ENCODE measurements at places on chromosomes 4 and X.

- peak; percentile 47 for DNase-seq
These were observed 54.6 kb upstream of the TENM3 start for GRCh38 chr4:182188622-182189021.

DNA sequence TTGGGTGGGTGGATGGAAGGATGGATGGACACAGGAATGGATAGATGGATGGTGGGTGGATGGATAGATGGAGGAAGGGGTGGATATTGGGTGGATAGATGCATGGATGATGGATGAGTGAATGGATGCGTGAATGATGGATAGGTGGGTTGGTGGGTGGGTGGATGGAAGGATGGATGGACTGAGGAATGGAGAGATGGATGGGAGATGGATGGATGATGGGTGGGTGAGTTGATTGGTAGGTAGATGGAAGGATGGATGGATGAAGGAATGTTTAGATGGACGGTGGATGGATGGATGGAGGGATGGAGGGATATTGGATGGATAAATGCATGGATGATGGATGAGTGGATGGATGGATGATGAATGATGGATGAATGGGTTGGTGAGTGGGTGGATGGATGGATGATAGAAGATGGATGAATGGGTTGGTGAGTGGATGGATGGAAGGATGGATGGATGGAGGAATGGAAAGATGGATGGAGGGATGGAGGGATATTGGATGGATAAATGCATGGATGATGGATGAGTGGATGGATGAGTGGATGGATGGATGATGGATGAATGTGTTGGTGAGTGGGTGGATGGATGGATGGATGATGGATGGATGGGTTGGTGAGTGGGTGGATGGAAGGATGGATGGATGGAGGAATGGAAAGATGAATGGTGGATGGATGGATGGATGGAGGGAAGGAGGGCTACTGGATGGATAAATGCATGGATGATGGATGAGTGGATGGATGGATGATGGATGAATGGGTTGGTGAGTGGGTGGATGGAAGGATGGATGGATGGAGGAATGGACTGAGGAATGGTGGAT lies 50.4 kb upstream of the GRPEL1 start:
- no peak for DNase-seq

DNA sequence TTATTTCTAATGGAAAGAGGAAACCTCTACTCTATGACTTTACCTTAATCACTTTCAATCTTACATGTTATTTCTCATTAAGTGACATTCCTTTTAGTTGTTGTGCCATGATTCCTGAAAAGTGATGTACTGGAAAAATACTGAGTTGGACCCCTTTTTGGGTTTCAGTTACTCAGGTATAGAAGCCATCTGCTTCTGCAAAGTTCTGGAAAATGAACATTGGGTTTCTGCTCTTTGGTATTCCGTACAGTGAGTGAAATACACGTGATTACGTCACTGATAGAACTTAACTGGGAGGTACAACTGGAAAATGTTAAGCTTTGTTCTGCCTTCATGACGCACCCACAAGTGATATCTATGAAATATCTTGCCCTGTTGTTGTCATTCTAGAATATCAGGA lies 114.7 kb downstream of the MID1 start:
- DNase-seq, result no peak

DNA sequence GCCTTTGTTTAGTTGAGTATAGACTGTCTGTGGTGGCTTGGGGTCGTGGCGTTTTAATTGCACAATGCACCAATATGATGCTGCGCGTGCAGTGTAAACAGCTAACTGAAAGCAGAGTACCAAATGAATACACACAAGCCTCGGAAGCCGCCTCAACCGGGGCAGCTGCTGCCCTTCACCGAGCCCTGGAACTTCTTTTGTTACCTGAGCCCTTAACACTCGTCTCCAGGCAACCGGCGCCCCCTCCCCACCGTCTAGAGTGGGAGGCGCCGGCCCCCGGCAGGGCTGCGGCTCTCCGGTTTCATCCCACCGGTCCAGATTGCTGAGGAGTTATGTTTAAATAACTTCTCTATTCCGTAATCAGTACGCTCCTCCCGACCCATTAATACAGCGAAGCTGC lies 173.2 kb upstream of the TBL1X start:
- DNase-seq, result no peak

DNA sequence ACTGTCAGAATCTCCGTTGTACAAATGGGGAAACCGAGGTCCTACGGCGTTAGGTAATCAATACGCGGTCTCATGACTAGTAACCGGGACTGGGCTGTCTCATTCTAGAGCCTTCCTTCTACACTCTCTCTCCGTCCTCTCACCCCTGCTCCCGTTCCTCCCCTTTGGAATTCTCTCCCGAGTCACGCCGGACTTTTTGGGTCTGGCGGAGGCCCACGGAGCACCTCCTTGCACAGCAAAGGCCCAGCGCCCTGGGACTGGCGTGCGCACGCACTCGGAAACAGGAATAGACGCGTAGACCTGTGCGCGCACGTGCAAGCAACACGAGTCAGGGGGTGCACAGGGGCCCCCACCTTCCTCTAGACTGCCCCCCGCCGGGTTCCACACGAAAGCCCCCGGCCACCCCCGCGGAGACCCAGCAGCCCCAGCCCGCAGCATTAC lies 361 bp downstream of the QDPR start:
- peak; percentile 78 for DNase-seq

GRCh38 chr4:73902817-73903547 lies 33.8 kb downstream of the CXCL1 start:
- no peak for DNase-seq

DNA sequence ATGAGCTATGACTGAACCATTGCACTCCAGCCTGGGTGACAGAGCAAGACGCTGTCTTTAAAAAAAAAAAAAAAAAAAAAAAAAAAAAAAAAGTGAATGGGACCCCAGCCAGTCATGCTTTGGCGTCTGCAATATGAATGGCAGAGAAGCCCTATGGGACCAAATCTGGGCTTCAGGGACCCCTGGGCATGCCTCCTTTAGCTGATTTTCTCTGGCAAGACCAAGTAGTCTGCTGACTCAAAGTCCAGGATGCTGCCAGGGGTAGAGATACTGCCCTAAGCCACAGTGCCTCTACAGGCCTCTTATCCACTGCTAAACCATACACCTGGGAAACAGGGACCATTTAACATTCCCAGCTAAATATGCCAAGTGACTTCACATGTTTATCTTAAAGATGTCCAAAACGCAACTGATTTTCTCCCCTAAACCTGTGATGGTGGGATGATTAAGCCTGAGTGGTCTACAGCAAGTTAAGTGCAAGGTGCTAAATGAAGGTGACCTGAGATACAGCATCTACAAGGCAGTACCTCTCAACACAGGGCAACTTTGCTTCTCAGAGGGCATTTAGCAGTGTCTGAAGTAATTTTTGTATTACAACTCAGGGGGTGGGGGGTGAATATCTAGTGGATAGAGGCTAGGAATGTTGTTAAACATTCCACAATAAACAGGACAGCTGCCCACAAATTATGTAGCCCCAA lies 5.8 kb downstream of the RPS4X start:
- peak; percentile 37 for DNase-seq

DNA sequence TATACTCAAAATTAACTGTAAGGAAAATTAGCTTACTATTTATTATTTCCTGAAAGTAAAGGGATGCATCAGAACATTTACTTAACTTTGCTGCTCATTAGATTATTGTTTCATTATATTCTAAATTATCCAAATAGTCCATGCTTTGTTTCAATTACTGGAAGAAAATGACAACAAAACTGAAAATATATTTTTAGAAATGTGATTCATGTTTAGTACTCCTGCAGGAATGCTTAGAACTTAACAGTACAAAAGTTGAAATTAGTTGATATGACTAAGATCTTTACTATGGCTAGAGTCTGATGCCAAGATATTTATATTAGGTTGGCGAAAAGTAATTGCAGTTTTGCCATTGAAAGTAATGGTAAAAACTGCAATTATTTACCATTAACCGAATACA lies 660.5 kb upstream of the PABPC4L start:
- DNase-seq, result no peak

DNA sequence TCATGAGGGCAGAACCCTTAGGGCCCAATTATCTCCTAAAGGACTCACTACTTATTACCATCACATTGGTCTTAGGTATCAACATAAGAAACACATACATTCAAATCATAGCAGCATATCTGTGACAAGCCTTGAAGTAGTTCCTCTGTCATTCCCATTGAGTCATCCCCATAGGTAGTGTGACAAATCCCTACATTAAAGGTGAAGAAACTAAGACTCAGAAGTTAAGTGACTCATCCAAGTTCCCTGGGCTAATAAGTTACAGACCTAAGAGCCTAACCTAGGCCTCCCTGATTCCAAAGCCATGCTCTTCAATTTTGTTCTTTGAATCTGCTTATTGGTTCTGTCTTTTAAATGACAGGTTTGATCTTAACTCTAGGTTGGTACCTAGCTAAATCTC lies 58.2 kb downstream of the CD38 start:
- DNase-seq, result peak; percentile 7

DNA sequence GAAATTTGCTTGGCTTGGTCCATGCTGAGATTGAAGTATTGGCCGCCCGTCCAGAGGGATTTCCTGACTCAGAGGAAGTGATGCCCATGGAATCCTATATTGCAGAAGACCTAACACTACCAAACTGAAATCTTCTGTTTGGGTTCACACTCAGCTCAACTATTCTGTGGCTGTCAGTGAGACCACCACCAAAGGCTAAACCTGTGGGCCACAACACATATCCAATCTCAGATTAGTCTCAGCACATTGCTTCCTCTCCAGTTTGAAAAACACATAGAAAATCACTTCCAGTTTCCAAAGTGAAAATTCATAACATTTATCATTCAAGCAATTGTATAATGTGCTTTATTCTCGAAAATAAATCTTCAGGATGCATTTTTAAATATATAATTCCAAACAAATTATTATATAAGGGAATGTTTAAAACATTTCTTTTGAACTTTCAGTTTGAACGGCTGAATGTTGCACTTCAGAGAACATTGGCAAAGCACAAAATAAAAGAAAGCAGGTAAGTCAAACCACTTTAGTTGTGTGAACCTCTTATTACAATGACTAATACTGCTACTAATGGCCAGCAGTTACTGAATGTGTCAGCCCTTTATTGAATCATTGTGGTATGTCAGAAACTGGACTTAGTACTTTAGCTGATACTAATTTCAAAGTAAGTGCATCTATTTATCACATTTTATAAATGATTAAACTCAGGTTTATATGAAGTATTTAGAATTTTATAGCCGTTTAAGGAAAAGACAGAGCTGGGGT lies 37.0 kb downstream of the GUCY1A1 start:
- peak; percentile 38 for DNase-seq

- DNase-seq, result no peak
These were observed 549.1 kb upstream of the EPHA5 start for GRCh38 chr4:66219401-66219800.

GRCh38 chrX:145825896-145826295 lies 8.3 kb downstream of the SLITRK2 start:
- DNase-seq, result peak; percentile 27

DNA sequence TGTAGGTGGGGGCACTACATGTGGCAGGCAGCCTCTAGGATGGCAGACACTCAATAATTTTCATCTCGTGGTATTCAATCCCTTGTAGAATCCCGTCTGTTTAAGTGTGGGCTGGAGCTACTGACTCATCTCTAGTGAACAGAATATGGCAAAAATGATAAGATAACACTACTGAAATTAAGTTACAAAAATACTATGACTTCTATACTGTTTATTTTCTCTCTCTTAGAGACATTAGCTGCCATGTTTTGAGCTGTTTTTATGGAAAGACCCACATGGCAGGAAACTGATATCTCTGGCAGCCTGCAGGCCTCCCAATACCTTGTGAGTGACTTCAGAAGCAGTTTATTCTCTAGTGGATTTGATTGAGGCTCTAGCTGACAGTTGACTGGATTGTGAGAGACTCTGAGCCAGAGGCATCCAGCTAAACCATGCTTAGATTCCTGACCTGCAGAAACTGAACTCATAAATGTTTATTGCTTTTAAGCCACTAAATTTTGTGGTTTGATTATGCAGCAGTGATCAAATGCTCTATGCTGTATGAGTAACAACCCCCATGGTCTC lies 298.8 kb upstream of the CTSO start:
- DNase-seq, result peak; percentile 1

DNA sequence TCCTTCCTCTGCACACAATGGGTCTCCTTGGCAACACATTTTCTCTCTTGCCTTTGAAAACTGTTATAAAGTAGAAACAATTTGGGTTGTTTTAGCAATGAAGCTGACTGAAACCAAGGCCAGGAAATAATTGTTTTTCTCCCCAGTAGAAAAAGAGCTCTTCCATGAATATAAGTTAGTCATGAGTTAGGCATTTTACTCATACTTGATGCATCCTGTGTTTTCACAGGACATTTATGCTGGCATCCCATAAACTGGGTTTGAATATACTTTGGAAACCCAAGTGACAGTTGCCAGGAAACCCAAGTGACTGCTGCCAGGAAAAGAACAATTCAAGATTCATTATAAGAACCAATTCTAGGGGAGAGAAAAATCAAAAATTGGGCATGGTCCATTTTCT lies 128.6 kb upstream of the NPY2R start:
- DNase-seq, result no peak

- DNase-seq, result no peak
These were observed 48.8 kb downstream of the SPOCK3 start for GRCh38 chr4:167185465-167185864.

- peak; percentile 66 for DNase-seq
These were observed 124.2 kb downstream of the NFKB1 start for GRCh38 chr4:102625232-102625930.

- no peak for DNase-seq
These were observed 997.1 kb downstream of the RAB28 start for GRCh38 chr4:12487000-12487399.

DNA sequence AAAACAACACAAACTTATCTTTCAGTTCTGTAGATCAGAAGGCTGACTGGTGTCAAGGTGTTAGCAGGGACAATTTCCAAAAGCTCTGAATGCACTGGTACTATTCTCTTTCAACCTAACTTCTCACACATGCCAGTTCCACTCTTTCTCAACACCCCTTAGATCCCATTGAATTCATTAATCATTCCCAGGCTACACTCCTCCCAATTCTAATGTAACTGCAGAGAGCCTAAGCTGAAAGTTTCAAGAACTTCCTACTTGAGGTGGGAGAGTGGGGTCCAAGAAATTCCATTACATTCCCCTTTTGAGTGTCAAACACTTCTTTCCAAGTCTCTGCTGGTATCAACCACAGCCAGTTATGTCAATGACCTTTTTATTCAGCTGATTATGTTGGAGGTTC lies 142.0 kb downstream of the ADAMTS3 start:
- DNase-seq, result no peak

GRCh38 chr4:138010639-138011038 lies 231.5 kb downstream of the SLC7A11 start:
- no peak for DNase-seq

DNA sequence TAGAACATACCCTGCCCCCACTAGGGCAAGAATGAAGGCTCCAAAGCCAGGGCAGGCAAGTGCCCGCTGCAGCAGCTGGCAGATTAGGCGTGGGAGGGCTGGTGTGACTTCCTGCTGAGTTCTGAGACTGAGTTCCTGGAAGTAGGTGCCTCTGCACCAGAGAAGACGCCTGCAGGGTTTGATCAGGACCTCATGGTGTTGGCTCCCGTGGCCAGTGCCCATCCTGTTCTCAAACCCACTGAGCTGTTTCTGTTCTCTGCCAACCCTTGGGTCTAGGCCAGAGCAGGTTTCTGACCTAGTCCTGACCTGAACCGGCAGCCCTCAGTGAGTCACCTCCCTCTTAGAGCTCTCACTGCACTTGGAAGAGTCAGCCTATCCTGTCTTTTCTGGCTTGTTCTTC lies 220.7 kb downstream of the HS6ST2 start:
- no peak for DNase-seq
